Bone marrow (tissue), 2 donors: ENCODE measurements at places on chromosomes 7 and 10.

DNA sequence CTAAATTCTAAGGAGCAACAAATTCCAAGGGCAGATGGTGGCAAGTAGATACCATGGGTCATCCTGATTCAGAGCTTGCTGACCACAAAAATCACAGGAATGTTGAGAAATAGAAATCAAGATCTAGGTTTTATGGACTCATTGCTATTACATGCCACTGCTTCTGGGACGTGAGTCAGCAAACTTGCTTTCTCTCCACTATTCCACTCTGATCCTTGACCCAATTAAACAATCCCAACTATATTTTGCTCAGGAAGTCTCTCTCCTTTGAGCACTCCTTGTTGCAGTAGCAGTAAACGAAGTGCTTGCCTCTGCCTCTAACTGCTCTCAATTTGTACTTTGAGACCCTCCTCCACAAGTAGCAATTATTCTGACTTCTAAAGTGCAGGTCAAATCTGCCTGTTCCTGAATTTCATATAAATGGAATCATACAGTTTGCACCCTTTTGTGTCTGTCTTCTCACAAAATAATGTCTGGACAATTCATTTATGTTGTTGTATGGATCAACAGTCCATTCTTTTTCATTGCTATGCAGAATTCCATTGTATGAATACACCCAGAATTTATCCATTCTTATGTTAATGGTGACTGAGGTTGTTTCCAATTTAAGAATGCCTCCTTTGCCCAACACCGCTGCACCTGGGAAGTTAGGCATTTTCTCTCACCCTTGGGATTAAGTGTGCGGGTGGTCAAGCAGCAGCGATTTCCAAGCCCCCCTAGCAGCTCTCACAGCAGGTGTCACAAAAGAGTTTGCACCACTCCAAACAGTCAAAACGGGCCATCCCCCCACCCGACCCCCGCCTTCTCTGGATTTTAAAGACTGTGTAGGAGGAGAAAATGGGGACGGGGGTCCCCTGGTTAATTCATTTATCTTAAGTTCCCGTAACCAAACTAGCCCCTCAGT is 35.9 kb downstream of the ACSM6 start:
- no peak for DNase-seq

DNA sequence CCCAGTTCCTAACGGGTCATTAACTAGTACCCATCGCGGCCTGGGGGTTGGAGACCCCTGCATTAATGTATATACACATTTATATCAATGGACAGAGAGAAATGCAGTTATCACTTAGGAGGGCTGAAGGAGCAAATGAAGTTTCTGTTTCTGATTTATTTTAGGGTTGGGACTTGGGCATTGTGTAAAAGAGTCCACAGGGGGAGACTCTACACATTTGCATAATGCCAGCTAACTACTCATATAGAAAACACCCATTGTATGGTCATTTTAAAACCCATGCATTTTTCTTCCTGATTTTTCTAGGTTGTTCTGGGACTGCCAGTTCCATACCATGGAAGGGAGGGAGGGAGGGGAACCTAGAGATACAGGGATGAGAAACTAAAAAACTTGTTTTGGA is 23.5 kb downstream of the BCCIP start:
- no peak for DNase-seq

DNA sequence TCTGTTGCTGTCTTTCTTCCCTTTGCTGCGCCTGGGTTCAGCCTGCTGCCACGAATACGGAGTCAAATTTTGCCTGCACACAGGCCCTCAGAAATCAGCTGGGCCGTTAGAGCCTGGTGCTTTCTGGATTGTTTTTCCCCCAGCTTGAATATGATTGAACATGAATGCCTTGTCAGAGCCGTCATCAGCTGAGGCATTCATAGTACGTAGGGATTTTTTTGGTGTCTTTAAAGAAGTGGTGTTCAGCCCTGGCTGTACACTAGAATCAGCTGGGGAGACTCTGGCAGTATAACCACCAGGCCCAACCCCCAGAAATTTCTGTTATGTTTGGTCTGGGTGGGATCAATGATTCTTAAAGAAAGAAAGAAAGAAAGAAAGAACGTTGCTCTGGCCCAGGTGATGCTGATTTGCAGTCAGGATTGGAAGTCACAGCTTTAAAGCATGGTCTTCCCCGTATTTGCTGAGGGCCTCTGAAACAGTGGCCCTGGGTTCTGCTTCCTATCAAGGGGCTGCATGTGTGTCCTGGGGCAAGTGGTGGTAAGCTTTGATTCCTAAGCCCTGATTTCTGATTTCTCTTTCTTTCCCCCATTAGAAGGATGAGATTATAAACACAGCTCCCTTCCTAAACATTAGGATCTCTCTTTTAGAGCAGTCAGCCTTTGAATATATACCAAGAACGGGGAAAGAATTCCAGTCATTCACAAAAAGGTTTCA is 24.7 kb downstream of the NUB1 start:
- DNase-seq = no peak

- no peak for DNase-seq
Observed at GRCh38 chr10:3081383-3081981, 14.1 kb downstream of the PFKP start.

DNA sequence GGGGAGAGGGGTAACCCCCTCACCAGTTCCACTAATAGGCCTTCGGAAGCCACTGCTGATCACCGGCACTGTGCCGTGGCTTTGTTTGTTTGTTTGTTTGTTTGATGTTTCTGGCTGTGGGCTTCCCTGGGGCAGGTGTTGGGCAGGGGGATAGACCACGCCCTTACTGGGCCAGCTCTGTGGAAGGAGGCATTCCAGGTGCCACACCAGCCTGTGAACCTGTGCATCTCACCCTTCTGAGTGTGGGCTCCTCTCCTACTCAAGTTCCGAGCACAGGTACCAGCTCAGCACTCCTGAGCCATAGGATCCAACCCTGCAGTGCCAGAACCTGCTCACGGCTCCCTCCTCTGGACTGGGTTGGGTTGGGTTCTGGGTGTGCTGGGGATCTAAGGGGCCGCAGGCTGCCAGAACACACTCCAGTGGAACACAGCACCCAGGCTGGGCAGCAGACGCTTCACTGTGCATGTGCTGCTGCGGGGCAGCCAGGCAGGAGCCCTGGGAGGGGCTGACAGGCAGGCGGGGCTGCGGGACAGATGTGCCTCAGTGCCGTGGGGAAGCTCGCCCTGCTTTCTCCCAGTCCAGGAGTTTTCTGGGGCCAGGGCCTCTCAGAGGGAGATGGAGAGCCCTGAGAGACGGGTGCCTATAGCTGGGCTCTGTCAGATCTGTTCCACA is 1053.9 kb downstream of the CNTNAP2 start:
- no peak for DNase-seq

DNA sequence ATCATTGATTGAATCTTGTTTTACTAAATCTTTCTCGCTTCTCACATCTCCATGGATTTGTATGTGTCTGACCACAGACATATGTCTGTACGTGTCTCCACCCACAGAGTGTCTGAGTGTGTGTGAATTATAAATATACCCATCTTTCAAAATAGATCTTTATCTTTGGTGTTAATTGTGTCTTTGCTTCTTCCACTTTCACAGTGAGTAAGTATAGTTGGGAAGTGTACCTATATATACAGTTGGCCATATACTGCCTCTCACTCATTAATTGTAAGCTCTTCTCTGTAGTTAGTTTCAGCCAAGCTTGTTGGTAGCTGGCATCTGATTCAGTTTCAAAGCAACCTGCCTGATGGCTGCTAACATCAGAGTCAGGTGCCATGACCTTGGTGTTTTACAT is 18.4 kb downstream of the EEPD1 start:
- no peak for DNase-seq

DNA sequence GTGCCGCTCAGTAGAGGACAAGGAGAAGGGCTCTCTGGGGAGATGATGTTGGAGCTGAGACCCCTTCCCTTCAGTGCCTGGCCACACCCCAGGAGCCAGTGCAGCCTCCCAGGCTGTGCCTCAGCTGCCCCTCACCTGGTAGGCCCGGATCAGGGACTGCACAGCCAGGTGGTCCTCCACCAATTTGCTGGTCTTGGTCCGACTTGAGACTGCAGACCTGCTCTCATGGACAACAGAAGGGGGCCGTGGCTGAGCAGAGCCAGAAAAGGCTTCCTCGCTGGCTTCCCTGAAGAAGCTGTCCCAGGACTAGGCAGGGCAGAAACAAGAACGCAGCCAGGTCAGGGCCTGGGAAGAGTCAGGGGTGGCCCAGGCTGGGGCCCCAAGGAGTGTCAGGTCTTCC is 5.5 kb downstream of the OGDHL start:
- DNase-seq = no peak

DNA sequence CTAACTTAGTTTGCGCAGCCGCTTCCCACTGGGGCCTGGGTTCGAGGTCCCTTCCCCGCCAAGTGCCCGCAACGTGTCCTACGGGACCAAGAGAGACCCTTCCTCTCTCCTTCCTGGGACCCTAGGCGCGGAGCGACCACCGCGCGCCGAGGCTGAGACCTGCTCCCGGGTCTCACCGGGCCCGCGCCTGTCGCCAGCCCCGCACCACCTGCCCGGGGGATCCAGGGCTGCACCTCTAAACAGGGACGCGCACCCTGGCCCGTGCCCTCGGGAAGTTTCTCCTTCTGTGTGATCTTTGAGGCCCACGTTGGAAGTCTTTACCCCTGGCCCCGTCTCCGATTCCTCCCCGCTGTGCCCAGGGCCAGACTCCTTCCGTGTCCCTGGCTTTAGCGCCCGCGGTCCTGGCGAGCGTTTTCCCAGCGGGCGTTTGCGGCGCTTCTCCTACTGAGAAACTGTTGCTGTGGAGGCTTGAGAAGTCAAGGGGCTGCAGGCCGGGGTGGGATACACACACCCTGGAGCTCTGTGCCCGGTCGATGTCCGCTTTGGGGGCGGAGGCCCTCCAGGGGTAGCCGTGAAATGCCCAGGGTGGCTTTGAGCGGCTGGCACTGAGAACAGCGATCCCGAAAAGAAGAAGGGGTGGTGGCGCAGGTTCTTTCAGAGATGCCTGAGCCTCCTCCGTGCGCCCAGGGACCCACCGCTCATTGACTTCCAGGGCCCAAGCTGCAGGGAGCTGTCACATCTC is 575 bp downstream of the PLPP4 start:
- DNase-seq = no peak

GRCh38 chr10:119817991-119818888 is 54.4 kb downstream of the MCMBP start:
- no peak for DNase-seq

- no peak for DNase-seq
Observed at GRCh38 chr7:150962290-150962552, 15.9 kb downstream of the KCNH2 start.

DNA sequence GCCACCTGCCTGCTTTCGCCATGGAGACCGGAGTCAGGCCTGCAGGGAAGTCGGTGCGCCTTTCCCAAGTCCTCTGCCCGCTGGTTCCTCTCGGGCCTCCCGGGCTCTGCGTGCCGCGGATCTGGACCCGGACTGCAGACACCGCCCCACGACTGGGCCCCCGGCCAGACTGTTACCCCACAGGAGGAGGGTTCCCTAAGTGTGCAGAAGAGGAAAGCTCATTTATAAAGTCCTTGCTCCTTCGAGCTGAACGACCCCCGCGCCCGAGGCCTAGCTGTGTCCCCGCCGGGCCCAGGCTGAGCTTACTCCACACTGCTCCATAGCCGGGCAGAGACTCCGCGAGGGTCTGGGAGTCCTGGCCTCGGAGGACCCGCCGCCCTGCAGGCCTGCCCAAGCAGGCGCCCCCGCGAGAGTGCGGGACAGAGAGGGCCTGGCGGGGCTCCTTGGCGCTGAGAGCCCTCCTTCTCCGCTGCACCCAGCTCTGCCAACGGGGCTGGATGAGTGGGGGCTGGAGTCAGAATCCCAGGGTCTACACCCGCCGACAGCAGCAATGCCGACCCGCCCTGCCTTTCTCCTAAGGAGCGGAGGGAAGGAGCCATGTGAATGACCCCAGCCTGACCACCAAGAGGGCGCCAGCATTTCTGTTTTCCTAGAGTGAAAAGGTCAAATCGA is 8.3 kb downstream of the EN2 start:
- no peak for DNase-seq
